Activated T-helper 1 cell treated with anti-CD3 and anti-CD28 coated beads, Interleukin-12 subunit alpha, Interleukin-12 subunit beta, Interleukin-2, Interleukin-4 antibody, amounts not matched to agents 30 ng/mL and 10 ng/mL and 1 ng/mL, durations not matched to agents 14 hours and 24 hours and 36 hours (primary cell): ENCODE measurements at places on chromosomes 3 and 15. TPM values are rescaled to one million over a fixed set of nuclear protein-coding genes. Genes with fewer than 3 reads are reported as not detected.

Gene PTX3
- total RNA-seq: not detected in 2 replicates

Gene PIF1
- 19.1 and 23.9 TPM in 2 replicates for total RNA-seq

GRCh38 chr15:100783760-100784492 lies 95.7 kb upstream of the ALDH1A3 start:
- H3K4me3 ChIP-seq: no peak overlapping the region
- H3K27ac ChIP-seq: no peak overlapping the region
- H3K4me1 ChIP-seq: no peaks in the 10 kb centered on the region
- H3K27me3 ChIP-seq: no peaks in the 10 kb centered on the region
- H3K36me3 ChIP-seq: no peaks in the 10 kb centered on the region

GRCh38 chr3:108804437-108804836 lies 18.1 kb upstream of the TRAT1 start:
- no peak overlapping the region for H3K27ac ChIP-seq
- peaks cover 23% of the 10 kb centered on the region for H3K4me1 ChIP-seq
- H3K4me3 ChIP-seq: no peak overlapping the region
- peaks cover 7% of the 10 kb centered on the region for H3K27me3 ChIP-seq
- H3K36me3 ChIP-seq: peaks cover 11% of the 10 kb centered on the region

Gene FAIM
- total RNA-seq: 1.4 and 2.3 TPM in 2 replicates

GRCh38 chr15:25797936-25798901 lies 64.9 kb downstream of the ATP10A start:
- peak overlapping the region; percentile 34 for H3K27ac ChIP-seq
- H3K4me3 ChIP-seq: no peak overlapping the region
- H3K27me3 ChIP-seq: no peaks in the 10 kb centered on the region
- no peak for DNase-seq
- peaks cover 7% of the 10 kb centered on the region for H3K36me3 ChIP-seq

- no peaks in the 10 kb centered on the region for H3K4me1 ChIP-seq
- no peak for DNase-seq
- H3K27me3 ChIP-seq: no peaks in the 10 kb centered on the region
- H3K4me3 ChIP-seq: no peak overlapping the region
Measured at GRCh38 chr3:6640907-6641306, 220.0 kb upstream of the GRM7 start.

- DNase-seq: no peak
- no peak overlapping the region for H3K27ac ChIP-seq
- H3K4me3 ChIP-seq: no peak overlapping the region
- no peaks in the 10 kb centered on the region for H3K4me1 ChIP-seq
- no peaks in the 10 kb centered on the region for H3K36me3 ChIP-seq
Measured at GRCh38 chr15:88066636-88067330, 189.8 kb downstream of the NTRK3 start.

- H3K36me3 ChIP-seq: peaks cover 22% of the 10 kb centered on the region
- DNase-seq: no peak
- peaks cover 5% of the 10 kb centered on the region for H3K27me3 ChIP-seq
Measured at GRCh38 chr15:60399246-60399915, 1.6 kb upstream of the ANXA2 start.

DNA sequence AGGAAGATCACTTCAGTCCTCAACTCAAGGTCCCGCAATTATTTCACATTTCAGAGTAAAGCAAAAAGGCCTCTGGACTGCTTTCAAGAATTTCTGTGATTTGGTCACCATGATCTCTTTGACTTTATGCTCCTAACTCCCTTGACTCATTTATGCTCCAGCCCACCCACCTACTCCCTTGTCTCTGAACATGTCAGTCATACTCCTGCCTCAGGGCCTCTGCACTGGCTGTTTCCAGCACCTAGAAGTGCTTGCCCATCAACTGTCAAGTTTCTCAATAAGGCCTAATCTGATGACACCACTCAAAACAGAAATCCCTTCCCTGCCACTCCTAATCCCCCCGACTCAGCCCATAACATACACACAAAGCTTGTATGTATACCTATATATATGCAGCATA lies 36.1 kb upstream of the CSPG5 start:
- peaks cover 27% of the 10 kb centered on the region for H3K36me3 ChIP-seq
- no peak for DNase-seq
- H3K4me3 ChIP-seq: no peak overlapping the region
- no peak overlapping the region for H3K27ac ChIP-seq
- H3K4me1 ChIP-seq: peaks cover 5% of the 10 kb centered on the region
